Natural killer cell (primary cell): ENCODE measurements at places on chromosomes 3 and 15. TPM values are rescaled to one million over a fixed set of nuclear protein-coding genes. Genes with fewer than 3 reads are reported as not detected.

DNA sequence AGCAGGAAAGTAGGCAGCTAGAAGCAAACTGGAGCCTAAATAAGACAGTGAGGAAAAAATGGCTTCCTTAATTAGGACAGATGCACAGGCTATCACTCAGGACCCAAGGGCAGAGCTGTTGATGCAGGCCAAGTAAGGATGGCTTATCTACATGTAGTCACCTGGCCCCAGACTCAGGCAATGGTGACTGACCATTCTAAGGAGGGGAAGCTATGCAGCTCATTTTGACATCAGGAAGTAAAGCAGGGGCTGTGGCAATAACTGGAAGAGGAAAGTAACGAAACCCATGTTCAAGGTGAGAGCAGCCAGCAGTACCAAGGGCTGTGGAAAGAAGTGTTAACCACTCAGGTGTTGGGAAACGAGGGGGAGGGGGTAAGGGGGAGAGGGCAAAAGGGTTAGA, 16.2 kb downstream of the ACAD11 start:
- DNase-seq = no peak

GRCh38 chr3:35404571-35404970, 234.8 kb upstream of the ARPP21 start:
- no peak for DNase-seq

DNA sequence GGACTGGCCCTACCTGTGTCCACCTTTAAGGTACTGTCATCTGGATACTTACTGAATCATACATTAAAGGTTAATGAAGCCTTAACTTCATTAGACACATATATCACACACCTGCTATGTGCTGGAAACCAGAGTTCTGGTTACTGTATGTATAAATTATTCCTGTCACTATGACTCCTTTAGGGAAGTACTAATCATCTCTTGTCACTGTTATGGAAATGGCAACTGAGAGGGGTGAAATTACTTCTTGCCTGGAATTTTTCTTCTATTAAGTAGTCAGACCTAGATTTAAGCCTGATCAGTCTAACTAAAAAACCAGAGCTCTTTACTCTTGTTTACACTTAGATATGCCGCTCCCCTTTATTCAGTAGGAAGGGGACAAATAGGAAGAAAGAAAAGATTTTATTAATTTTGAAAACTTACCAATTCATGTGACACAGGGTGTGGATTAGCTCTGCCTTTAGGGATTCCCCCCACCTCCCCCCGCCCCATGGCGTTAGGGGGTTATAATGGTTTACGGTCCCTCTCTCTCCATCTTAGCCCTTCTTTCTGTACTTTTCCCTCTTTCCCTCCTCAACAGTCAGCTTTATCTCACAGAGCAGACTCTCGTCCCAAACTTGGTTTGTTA, 152.5 kb downstream of the KLHL25 start:
- DNase-seq = no peak

- DNase-seq = no peak
These were observed 71.2 kb downstream of the DGKG start for GRCh38 chr3:186290796-186291195.

DNA sequence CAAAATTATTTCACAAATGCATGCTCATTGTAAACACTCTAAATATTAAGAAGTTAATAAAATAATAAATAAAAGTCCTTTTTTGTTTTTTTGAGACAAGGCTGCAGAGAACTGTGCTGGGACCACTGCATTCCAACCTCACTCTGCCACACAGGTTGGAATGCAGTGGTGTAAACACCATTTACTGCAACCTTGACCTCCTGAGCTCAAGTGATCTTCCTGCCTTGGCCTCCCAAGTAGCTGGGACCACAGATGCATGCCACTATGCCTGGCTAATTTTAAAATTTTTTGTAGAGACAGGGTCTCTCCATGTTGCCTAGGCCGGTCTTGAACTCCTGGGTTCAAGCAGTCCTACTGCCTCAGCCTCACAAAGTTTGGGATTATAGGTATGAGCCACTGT, 578.4 kb downstream of the ZIC1 start:
- DNase-seq = no peak

GRCh38 chr3:41041899-41042298, 157.4 kb upstream of the CTNNB1 start:
- DNase-seq = no peak

GRCh38 chr3:48546203-48546829, 10.3 kb downstream of the PFKFB4 start:
- no peak for DNase-seq

DNA sequence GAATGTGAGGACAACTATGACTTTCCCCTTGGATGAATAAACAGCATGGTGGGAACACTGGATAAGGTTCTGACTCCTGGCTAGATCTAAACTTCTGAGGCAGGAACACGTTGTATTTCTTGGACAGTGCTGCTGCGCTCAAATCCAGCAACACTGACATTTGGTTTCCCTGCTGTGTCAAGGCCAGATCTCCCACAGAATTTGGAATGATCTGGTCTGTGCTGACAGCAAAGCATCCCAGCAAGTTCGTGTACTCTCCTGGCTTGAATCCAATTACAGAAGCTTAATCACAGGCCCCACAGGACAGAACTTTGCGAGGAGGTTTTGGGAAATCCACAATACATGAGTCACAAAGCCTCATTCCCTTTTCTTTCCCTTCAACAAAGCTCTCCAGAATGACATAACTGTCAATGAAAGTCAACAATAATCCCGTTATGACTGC, 92.5 kb downstream of the ADAMTS9 start:
- DNase-seq = no peak

- DNase-seq = no peak
These were observed 19.7 kb downstream of the STARD5 start for GRCh38 chr15:81304226-81304625.

GRCh38 chr3:150081084-150081483, 110.4 kb upstream of the PFN2 start:
- DNase-seq = no peak

Gene FBXO45
- 7.9 TPM for total RNA-seq

Gene CLSTN2
- not detected for total RNA-seq

Gene NTRK3
- total RNA-seq = not detected

Gene RLBP1
- total RNA-seq = not detected

Gene OR5H15
- not detected for total RNA-seq

Gene MNS1
- 0.52 TPM for total RNA-seq

Gene TAMM41
- total RNA-seq = 17.9 TPM

Gene ZBTB47
- total RNA-seq = 3.0 TPM
